T-helper 2 cell (primary cell): ENCODE measurements at places on chromosomes 3 and 15.
A peak's percentile ranks its signal among the peaks of the same experiment; 100 is the strongest.

GRCh38 chr3:124791142-124791541 lies 60.9 kb downstream of the UMPS start:
- DNase-seq, result no peak

- DNase-seq, result no peak
These were observed 428.7 kb downstream of the FOXP1 start for GRCh38 chr3:71154846-71155245.

DNA sequence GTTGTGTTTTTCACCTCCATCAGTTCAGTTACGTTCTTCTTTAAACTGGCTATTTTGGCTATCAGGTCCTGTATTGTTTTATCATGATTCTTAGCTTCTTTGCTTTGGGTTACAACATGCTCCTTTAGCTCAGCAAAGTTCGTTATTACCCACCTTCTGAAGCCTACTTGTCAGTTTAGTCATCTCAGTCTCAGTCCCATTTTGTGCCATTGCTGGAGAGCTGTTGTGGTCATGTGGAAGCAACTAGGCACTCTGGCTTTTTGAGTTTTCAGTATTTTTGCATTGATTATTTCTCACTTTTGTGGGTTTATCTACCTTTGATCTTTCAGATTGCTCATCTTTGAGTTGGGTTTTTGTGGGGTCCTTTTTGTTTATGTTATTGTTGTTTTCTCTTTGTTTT lies 151.3 kb downstream of the CFAP20DC start:
- no peak for DNase-seq

GRCh38 chr15:43735416-43735815 lies 10.8 kb upstream of the PDIA3 start:
- no peak for DNase-seq

- DNase-seq, result peak; percentile 78
These were observed 230.3 kb upstream of the TBL1XR1 start for GRCh38 chr3:177427540-177427939.
